AG08395 (cell line): ENCODE measurements at places on chromosomes 1 and 21.

DNA sequence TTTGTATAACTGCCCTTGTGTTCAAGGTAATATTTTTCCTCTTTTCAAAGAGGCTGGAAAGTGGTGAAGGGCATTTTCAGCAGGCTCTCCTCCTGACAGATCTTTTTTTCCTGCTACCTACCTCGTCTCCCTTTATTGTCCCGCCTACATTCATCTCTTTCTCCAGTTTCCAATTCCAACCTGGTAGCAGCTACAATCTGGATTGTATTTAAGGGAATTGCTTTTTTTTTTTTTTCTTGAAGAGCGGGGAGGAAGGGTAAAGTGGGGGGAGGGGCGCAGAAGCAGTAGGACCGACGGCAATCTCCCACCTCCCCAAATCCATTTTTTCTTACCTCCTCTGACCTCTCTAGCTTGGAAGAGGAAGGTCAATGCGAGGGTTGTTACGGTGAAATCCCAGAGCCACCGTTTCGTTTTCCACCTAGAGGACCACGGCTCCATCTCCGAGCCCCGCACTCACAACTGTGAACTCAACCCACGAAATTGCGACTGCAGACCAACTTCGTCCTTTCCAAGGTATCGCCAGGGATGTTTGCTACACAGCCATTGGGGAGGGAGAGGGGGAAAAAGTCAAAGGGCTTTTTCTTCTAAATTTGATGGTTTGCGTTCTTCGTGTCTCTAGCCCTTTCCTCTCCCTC lies 464 bp downstream of the COL11A1 start:
- DNase-seq = no peak

- DNase-seq = no peak
These were observed 77.1 kb downstream of the PIK3CD start for GRCh38 chr1:9728451-9729295.

DNA sequence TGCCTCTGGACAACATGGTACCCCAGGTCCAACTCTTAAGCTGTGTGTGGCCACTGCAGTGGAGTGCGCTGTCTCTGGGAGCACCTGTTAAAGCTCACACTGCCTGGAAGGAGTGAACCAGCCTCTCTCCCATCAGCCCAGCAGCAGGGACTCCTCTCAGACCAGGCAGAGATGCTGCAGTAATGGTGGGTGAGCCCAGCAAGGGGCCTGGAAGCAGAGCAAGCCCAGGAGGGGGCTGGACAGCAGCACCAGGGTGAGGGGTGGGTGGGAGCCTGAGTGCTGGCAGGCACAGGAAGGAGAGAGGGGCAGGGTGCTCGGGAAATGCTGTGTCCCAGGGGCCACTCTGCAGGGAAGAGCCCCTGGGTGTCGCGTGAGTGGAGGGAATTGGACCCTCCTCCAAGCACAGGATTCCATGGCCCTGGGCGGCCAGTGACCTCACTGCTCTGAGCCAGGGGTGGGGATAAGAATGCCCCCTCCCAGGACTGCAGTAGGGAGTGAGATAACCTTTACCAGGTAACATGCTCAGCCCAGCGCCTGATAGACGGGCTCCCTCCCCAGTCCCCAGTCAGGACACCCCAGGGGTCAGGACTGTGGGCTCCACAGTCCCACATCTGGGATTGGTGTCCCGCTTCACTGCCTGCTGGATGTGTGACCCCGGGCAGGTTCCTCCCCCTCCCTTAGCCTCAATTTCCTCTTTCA lies 313.1 kb downstream of the MATN1 start:
- no peak for DNase-seq

DNA sequence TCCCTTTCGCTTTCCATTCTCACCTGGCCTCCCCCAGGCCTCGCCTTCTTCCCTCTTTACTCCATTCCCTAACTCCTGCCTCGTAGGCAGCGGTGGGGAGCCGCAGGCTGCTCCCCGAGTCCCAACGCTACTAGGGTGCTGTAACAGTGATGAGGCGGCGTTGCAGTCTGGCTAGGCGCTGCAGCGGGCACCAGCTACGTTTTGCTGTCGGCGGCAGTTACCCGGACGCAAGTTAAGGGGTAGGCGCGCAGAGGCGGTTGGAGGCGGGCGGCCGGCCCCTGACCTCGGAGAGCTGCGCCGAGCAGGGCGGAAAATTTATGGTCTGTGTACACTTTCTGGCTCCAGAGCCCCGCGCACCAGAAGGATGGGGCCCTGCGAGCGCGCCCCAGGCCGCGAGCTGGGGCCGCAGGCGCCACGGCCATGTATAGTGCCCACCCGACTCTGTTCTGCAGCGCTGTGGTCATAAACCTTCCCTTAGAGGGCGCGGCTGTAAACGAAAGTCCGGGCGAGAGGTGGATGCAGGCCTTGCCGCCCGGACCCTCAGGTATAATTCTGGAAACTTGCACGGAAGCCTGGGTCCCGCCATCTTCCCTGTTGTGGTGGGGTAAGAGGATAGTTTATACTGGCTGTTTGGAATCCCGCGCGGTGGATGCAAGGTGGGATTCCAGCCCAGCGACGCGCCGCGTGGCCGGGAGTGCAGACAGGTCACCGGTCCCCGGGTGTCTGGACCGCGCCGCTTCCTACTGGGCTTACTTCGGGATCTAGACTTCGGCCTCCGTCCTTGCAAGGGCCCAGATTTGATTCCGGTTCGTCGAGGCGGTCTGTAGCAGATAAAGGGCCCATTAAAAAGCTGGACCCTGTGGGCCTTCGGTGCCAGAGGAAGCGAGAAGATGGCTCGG lies 15.0 kb downstream of the HLX start:
- no peak for DNase-seq

DNA sequence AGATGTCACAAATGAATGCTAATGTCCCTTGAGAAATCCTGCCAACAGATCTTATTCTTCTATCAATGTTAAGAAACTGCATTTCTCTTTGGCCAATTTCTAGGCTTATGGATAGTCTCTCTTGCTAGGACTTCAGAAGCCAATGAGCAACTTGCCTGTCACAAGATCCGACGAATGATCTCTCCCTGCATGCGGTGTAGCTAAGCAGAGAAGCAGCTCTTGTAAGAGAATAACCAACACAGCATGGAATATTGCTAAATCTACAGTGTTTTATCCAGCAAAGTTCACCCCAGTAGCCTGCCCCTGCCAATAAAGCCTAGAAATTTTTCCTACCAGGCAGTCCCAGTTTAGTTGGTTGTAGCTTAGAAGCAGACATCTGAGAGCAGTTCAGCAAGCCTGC lies 2.1 kb upstream of the SLC44A5 start:
- no peak for DNase-seq

GRCh38 chr1:201062511-201063091 lies 39.1 kb upstream of the KIF21B start:
- no peak for DNase-seq
